Stimulated activated CD8-positive, alpha-beta memory T cell treated with anti-CD3 and anti-CD28 coated beads, Interleukin-15, amount 100 ng/mL, for 24 hours (primary cell): ENCODE measurements at places on chromosomes 1 and 21.
A peak's percentile ranks its signal among the peaks of the same experiment; 100 is the strongest.

DNA sequence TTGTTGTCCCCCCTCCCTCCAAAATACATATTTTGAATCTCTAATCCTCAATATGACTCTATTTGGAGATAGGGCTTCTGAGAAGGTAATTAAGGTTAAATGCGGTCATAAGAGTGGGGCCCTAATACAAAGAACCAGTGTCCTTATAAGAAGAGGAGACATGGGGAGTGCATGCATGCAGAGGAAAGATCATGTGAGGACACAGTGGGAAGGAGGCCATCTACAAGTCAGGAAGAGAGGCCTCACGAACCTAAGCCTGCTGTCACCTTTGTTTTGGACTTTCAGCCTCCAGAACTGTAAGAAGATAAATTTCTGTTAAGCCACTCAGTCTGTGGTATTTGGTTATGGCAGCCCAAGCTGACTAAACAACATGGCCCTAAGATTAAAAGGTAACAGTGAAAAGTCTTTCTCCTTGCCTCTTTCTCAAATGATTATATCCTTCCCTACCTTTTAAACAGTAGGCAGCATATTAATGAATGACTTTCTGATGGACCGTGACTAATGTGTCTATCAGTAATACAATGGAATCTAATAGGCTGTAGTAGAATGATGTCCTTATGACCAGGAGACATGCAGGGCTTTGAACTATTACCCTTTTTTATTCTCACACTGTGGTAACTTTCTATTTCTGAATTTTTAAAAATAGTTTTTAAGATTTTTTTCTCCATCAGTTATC lies 40.6 kb upstream of the ST6GALNAC3 start:
- no peak for DNase-seq

DNA sequence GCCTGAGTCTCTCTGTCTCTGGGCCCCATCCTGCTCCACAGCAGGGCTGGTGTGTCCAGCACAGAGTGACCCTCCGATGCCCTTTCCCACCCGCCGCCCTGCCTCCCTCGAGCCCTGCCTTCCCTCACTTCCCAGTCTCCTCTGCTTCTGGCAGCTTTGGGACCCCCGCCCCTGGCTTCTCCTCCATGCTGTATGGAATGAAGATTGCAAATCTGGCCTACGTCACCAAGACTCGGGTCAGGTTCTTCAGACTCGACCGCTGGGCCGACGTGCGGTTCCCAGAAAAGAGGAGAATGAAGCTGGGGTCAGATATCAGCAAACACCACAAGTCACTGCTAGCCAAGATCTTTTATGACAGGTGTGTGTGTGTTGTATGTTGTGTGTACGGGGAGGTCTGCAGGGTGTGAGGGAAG lies 14.3 kb downstream of the MOV10 start:
- DNase-seq = no peak

DNA sequence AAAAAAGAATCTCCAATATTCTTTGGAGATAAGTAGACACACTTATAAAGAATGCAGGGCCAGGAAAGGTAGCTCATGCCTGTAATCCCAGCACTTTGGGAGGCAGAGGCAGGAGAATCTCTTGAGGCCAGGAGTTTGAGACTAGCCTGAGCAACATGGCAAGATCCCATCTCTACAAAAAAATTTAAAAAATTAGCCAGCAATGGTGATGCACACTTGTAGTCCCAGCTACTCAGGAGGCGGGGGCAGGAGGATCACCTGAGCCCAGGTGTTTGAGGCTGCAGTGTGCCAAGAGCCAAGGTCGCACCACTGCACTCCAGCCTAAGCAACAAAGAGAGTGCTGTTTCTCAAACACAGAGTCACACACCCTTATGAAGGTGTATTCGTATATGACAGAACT lies 385.0 kb downstream of the SMYD3 start:
- DNase-seq = no peak

- DNase-seq = no peak
These were observed 6.7 kb downstream of the UROD start for GRCh38 chr1:45018599-45019230.

- DNase-seq = no peak
These were observed 27.0 kb upstream of the MEF2D start for GRCh38 chr1:156527584-156527983.

- DNase-seq = no peak
These were observed 10.7 kb downstream of the YBX1 start for GRCh38 chr1:42692911-42693310.

DNA sequence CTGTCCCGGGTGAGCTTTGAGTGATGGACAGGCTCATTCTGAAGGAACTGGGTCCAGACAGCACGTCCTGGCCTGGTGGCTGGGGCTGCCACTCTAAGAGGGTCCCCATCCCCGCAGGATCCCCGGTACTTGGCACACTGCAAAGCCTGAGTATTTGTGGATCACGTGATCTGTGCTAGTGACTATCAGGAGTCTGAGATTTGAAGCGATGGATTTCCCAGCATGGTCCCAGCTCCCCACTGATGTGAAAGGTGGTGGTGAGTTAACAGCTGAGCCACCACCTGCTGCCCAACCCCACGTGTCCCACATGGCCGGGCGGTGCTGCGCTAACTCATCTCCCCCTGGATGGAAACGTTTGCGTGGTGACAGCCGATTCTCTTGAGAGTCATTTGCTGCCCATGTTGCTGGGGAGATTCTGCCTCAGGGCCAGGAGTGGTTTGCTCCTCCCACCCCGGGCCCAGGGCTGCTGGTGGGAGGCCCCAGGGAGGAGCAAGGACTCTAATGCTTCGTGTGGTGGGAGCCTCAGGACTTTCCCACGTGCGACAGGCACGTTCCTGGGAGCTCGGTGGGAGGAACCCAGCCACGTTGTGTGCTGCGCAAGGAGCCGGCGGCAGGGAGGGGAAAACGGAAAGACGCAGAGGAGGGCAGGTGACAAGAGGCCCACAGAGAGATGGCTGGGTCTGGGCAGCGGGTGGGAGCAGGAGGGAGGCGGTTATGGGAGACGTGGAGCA lies 15.1 kb downstream of the FAAP20 start:
- DNase-seq = no peak

GRCh38 chr1:40612345-40612831 lies 53.1 kb downstream of the RIMS3 start:
- peak; percentile 27 for DNase-seq

DNA sequence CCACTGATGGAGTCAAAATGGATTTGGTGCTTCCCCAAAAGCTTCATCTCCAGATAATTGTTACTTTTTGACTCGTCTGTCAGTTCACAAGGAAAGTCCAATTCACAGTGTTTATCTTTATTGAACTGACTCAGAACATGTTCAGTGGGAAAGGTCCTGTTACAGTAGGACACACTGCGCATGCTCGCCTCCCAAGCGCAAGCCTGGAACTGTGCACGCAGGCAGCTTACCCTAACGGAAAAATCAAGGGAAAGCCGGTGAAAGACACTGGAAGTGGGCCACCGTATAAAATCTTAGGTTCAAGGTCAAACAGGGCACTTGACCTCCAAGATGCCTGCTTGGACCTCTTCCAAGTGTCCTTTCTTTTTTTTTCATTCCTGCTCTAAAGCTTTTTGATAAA lies 174.6 kb downstream of the USP25 start:
- DNase-seq = no peak

DNA sequence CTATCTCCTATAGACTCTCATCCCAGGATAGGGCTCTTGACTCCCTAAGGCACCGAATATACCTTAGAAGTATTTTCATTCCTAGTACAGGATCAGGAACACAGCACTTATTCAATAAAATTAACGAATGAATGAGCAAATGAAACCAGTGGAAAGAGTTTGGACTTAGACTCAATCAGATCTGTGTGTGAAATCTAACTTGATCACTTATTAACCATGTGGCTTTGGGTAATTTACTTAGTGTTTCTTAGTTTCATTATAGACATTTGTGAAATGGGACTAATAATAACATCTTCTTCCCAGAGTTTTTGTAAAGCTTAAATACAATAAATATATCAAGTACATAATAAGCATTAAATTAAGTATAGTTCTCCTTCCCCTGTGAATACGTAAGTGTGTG lies 230.1 kb downstream of the ADGRL2 start:
- DNase-seq = no peak

GRCh38 chr21:15928686-15929425 lies 199.1 kb downstream of the USP25 start:
- DNase-seq = no peak

GRCh38 chr1:43207229-43207853 lies 35.2 kb downstream of the CFAP57 start:
- DNase-seq = no peak

GRCh38 chr1:156675210-156676113 lies 1.7 kb downstream of the NES start:
- DNase-seq = no peak

GRCh38 chr1:154342132-154342531 lies 16.8 kb downstream of the ATP8B2 start:
- DNase-seq = no peak

GRCh38 chr1:19087737-19088594 lies 122.1 kb downstream of the UBR4 start:
- no peak for DNase-seq
